ENCODE measurements at places on chromosomes 5 and 9.
A peak's percentile ranks its signal among the peaks of the same experiment; 100 is the strongest.

DNA sequence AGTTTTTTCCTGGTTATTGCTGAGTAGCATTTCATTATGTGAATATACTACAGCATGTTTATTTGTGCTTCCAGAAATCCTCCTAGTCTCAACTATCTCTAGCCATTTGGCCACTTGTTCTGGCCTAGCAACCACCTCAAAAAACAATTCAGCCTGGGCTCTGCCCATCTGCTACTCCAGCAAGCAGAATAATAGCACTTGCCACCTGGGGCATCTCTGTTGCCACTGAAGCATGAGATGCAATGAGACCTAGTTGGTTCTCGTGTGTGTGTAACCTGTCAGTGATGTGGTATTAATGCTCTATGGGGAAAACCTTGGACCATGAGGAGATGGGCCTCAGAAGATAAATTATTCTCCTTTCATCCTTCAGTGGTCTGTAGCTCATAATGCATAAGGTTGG lies 129.5 kb downstream of the RNF180 start:
- DNase-seq = no peak

DNA sequence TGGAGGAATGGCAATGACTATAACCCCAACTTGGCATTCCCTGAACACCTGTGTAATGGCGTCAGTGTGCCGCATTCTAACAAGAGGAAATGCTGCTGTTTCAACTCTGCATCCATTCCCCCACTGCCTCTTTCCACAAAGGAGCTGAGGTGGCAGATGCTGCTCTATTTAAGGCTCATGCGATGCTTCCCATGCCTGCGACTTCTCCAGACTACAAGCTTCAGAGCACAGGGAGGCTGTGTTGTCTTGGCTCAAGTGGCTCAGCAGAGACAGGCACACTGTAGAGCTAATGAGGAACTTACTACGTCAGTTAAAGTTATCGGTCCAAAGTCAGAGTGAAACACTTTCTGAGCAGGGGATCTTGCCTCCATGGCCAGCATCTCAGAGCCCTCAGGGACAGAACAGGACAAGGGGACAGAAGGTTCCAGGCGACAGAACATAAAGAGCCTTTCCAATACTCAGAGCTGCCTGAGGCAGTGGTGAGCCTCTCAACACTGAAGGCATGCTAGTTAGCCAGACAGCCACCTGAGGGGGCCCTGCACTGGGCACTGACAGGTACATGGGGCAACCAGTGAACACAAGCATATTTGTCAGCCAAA lies 21.8 kb downstream of the TNIP1 start:
- no peak for DNase-seq

GRCh38 chr5:96984506-96985192 lies 48.8 kb downstream of the LNPEP start:
- DNase-seq = peak; percentile 26

DNA sequence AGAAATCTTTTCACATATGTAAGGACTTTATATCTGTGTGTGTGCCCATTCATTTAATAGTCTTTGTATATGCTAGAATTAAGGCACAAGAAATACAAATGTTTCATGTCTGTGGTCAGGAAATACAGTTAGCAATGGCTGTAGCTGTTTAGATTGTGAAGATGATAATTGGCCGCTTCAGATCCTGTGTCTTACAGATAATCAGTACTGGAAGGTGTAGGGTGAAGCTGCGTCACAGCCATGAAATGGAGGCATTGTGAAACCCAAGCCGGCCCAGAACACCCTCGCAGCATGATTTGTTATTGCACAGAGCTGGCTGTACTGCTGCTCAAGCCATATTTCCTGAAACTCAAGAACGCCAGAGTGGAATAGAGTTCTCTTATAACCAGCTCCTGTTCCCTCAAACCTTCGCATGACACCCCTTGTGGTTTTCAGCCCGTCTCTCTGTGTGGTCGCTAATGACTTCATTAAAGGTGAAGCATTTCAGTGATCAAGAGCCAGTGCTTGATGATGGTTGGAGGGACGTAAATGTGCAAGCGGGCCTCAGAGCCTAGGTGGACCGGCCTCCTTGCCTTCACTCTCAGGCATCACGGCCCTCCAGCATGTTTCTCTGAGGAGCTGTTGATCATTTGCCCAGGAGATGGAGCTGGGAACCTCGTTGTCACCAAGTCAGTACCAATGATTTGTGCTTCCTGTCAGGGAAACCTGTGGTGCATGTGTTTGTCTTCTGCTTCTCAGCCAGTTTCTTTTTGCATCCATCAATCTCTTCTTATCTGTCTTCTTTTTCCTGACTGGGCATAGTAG lies 80.1 kb downstream of the F2RL2 start:
- no peak for DNase-seq

DNA sequence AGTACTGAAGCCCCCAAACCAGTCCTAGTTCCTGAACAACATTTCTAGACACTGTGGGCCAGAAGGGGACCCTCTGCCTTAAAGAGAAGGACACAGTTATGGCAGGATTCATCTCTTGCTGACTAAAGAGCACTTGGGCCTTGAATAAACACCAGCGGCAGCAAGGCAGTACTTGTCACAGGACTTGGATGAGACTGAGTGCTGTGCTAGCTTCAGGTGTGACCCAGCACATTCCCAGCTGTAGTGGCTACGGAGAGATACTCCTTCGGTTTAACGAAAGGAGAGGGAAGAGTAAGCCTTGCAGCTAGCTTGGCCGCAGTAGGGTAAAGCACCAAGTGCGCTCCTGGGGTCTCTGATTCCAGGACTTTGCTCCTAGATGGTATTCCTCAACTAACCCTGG lies 10.9 kb upstream of the STX17 start:
- DNase-seq = no peak

DNA sequence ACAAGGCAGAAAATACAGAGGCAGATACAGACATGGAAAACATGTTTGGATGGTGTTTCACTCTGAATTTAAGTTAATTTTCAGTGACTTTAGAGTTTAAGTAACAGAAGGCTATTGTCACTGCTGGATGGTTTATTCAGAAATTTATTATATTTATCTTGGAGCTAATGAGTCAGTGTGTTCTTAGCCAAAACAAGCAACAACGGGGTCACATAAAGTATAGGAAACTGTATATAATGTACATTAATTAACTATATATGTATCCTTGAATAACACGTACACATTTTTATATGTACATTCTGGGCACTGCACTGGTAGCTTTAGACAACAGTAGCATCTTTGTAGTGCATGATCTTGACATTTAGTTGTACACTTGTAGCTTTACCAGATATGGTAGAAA lies 30.7 kb downstream of the CYLC2 start:
- no peak for DNase-seq

DNA sequence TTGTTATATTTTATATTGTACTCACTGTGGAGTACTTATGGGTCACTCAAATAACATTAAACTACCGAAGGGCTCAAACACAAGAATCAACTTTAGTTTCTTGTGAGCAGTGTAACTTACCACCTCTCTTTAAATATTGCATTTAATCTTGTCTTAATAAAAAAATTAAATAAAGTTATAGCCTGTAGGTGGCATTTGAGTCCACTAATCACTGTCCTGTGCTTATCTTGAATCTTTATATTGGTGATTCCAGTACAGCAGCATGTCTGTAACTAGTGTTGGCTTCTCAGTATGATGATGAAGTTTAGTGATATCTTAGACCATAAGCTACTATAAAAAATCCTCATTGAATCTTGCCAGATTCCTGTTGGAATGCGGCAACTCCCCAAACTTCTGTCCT lies 313.8 kb downstream of the FAM170A start:
- DNase-seq = peak; percentile 8

DNA sequence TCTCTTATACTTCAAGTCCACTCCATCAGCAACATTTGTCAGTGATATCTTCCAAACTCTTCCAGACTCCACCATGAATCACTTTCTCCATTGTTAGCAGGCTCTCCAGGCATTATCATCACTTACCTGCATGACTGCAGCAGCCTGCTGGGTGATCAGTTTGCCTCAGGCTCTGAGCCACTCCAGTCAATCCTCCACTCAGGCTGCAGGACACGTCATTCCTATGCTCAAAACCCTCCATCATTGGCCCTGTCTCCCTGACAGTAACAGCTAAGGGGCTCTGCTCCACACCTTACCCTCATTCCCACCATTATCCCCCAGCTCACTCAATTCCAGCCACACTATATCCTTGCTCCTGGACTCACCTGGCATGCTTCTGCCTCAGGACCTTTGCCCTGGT lies 10.7 kb downstream of the DIRAS2 start:
- no peak for DNase-seq

GRCh38 chr9:15244001-15244441 lies 63.0 kb downstream of the TTC39B start:
- peak; percentile 49 for DNase-seq

DNA sequence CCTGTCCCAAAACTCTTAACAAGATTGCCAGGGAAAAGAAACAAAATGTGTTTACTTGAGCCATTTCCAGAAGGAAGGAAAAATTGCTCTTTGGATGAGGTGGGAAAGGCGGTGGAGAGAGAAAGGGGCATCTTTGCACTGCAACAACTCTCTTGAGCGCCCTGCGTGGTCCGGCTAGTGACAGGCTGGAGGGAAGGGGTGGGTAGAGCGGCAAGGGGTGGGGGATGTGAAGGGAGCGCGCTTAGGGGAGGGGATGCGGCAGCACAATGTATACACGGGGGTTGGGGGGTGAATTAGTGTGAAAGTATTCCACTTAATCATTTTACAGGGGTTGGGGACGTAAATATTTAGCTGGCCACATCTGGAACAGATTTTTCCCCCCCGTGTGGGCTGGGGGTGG lies 1.3 kb downstream of the FGF10 start:
- no peak for DNase-seq

DNA sequence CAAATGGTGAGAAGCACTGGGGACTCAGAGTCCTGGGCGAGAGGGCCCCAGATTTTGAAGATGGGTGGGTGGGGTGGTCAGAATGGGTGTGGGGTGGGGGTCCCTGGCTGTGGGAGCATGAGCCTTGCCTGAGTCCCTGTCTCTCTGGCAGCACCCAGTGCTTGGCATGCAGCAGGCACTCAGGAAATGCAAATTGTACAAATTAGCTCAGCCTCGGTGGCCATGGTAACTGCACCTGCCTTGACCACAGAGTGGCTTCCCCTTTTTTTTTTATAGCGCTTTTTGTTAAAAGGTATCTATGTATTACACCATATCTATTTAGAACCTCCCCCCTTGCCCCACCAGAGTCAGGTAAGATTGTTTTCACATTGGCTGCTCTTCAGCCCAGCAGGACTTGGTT lies 19.2 kb upstream of the PITX1 start:
- DNase-seq = no peak

GRCh38 chr5:76821136-76821535 lies 2.3 kb downstream of the F2RL1 start:
- DNase-seq = no peak

GRCh38 chr9:127971357-127972235 lies 9.2 kb downstream of the EEIG1 start:
- no peak for DNase-seq

GRCh38 chr9:20356403-20357036 lies 265.8 kb downstream of the MLLT3 start:
- peak; percentile 90 for DNase-seq

- DNase-seq = no peak
Measured at GRCh38 chr5:165370233-165370632, 1864.8 kb downstream of the MAT2B start.

DNA sequence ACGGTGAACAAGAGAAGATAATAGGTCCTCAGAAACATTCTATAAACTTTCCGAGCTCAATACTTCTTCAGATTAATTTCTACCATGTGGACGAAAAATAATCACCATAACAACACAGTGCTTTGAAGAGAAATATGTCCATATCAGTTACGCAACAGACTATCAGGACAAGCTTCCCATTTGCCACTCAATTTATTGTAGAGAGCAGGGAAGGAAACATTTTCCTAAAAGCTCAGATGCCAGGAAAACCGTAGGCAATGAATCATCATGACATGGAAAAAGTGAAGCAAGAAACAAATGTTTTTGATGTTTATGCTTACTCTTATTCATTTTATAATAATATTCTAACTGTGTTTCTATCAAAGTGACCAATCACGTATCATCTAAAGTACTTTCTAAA lies 87.6 kb downstream of the S1PR3 start:
- no peak for DNase-seq

GRCh38 chr5:40043916-40044315 lies 619.1 kb upstream of the DAB2 start:
- no peak for DNase-seq

GRCh38 chr9:77575785-77576184 lies 72.3 kb downstream of the GNA14 start:
- DNase-seq = no peak

DNA sequence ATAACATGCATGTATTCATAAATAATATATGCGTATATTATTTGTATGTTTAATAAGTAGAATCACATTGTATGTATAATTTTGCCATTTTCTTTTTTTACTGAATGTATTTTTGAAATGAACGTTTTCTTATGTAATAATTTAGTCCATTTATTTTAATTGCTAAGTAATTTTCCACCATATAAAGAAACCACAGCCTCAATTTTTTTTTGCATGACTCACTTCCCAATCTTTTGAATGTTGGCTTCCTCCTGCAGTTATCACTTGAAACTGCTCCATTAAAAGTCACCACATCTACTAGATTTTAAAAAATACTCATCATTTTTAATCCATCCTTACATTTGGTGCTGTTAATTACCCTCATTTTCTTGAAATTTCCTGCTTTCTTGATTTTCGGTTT lies 363.3 kb upstream of the MEF2C start:
- no peak for DNase-seq

DNA sequence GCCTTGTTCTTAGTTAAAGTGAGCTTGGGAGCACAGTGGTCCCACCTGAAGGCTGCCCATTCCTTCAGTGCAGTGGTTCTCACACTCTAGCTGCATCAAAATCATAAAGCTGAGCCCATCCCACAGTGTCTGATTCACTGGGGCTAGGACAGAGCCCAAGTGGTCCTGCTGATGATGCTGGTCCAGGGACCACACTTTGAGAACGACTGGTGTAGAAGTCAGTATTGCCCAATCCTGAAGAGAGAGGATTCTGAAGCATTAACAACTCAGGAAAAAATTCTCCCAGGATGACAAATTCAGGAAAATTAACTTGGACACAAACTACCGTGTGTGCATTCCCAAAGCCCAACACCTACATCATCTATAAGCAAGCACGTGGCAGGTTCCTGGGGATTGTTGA lies 176.2 kb downstream of the GABBR2 start:
- no peak for DNase-seq

DNA sequence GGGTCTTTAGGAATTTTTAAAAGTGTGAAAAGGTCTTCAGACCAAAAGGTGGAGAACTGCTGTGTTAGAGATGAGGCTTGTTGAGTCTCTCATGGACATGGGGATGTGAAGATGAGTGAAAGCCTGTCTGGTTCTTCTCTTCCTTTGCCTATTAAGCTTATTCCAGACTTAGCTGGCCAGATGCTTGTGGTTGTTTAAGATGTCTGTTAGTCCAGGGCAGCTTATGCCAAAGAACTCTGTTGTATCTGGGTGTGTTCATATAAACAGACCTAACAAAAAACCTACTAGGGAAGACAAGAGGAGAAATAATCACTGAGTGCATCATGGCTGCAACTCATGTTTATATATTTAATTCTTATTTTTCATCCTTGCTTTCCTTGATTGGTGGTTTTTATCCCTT lies 57.5 kb upstream of the NCS1 start:
- no peak for DNase-seq
